ENCODE measurements at places on chromosomes 12 and 14.

DNA sequence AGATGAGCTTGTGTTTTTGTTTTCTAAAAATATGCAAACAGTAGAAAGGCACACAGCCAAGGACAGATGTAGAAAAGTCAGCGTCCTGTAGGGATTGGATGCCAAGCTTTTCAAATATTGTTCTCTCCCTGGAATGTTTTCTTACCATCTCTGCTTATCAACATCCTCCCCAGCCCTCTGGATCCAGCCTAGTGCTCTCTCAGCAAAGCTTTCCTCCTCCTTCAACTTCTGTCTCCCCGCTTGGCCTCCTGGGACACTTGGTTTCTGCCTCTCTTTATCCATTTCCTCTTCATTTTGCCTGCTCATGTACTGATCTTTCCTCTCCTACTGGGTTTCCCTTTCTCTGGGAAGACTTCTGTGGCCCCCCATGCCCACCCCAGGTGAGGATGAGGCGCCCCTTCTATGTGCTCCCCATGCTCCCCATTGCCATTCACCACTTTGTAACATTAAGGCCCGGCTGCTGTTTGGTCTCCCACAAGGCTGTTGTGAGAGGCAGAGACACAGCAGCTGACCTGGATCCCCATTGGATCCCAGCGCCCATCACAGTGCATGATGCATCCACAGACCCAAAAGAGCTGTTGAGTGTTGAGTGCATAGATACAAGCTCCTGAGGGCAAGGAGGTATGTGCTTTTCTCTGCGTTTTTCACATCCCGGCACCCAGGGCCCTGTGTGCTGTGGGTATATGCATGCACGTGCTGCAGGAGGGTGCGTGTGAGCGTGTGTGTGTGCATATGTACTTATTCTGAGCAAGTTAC is 38.2 kb downstream of the EVL start:
- no peak for DNase-seq

- DNase-seq, result peak; percentile 33
These were observed 374.2 kb downstream of the BCL11B start for GRCh38 chr14:98897605-98898309.

- DNase-seq, result no peak
These were observed 15.1 kb downstream of the GTF2A1 start for GRCh38 chr14:81205639-81206038.

DNA sequence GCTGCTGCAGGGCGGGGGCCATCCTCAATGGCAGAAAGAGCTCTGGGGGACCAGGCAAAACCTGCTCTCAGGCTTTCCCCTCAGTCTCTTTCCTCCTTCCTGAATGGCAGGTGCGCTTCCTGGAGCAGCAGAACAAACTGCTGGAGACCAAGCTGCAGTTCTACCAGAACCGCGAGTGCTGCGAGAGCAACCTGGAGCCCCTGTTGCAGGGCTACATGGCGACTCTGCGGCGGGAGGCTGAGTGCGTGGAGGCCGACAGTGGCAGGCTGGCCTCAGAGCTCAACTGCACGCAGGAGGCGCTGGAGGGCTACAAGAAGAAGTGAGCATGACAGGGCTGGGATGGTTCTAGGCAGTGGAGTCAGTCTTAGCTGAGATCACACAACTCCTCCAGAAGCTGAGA is 22.9 kb upstream of the KRT83 start:
- no peak for DNase-seq

GRCh38 chr12:120225852-120226640 is 25.1 kb upstream of the RPLP0 start:
- DNase-seq, result peak; percentile 47

DNA sequence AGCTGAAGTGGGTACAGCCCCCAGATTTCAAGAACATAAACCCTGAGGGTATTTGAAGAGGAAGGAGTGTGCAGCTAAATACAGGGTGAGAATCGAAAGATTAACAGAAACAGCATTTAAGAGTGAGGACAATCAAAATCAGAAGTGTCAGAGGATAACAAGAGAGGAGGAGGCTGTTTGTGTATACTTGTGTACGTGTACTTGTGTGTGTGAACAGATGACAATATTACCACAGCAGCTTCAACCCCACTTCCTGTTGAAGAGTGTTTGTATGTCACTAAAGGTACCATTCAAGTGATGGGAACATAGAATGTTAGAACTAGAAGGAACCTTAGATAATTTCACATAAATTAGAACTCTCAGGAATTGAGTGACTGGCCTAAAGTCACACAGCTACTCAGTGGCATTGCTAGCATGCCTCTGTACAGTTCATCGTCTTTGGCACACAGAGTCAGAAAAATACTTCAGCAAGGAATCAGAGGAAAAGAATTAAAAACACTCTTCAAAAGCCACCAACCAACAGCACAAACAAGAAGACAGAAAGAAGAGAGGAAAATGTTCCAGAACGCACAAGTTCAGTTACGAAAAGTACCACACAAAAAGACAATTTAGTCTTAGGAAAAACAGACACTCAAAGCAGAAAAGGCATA is 164.3 kb upstream of the BCL2L14 start:
- no peak for DNase-seq

GRCh38 chr12:84924981-84925380 is 12.4 kb upstream of the SLC6A15 start:
- peak; percentile 32 for DNase-seq

- no peak for DNase-seq
These were observed 995.7 kb downstream of the GALC start for GRCh38 chr14:86997271-86997670.

GRCh38 chr12:68608191-68608590 is 2.5 kb upstream of the RAP1B start:
- DNase-seq, result no peak

- DNase-seq, result peak; percentile 5
These were observed 207.5 kb downstream of the KIF26A start for GRCh38 chr14:104345621-104346462.

GRCh38 chr12:130254461-130255276 is 83.0 kb upstream of the PIWIL1 start:
- no peak for DNase-seq

DNA sequence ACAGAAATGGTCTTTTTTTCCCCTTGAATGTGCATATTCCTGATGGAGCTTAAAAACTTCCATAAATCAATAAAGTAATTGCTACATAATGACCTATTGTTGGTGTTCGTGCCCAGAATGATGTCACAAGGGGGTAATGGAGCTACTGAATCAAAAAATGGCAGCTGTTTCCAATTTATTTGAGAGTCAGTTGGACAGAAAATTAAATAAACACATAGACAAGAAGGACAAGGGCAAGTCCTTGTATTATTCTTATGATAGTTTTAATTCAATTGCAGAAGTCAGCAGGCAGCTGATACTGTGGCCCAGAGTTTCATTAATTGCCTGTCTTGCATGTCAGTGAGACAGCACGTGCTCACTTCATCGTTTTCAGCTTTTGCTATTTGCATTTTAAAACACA is 473.5 kb downstream of the ETNK1 start:
- no peak for DNase-seq

- no peak for DNase-seq
These were observed 40.5 kb downstream of the MED13L start for GRCh38 chr12:116236976-116237375.

GRCh38 chr12:29429999-29430715 is 49.2 kb upstream of the ERGIC2 start:
- peak; percentile 65 for DNase-seq

DNA sequence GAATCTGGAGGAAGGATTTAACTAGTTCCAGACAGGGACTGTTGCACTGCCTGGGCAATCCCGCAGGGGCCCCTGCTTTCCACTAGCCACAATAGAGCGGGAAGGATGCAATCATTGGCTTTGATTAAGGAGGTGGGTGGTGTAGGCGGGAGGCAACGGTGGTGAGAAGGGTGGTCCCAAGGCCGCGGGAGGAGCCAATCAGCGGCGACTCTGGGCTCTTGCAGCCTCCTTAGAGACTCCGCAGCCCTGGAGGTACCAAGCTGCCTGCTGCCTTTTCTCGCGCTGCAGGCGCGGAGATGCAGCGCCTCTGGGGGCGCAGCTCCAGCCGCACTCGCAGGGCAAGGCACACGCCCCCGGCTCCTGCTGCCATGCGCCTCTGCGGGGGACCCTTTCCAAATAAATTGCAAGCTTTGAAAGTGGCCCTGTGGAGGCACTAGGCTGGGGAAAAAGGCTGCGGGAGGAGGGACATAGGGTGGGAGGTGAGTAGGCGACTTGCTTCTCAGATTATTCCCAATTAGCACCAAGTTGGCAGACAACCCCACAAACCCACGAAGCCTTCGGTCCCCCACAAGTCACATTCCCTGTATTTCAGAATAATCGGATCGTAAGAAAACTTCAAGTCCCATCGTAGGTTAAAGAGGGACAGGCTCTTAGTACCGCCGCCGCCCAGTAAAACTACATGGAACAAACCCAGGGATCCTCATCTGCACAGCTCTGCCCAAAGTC is 858 bp upstream of the KCNA1 start:
- no peak for DNase-seq

GRCh38 chr12:124904306-124905098 is 9.9 kb downstream of the UBC start:
- DNase-seq, result peak; percentile 94

DNA sequence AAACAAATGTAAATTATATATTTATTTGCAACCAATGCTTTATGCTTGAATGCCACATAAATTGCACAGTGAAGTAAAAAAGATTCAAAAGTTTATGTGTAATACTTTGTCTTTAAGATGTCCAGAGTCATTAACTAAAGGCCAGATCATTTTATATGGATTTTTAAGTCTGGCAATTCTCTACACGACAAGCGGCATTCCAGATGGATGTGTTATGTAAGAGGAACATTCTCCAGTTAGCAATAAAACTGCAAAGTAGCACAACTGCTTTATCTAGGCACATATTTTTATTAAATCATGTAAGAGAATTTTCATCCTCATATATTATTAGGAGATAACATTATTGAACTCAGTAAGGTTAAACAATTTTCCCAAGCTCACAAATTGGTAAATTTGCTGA is 1717.7 kb upstream of the SEL1L start:
- no peak for DNase-seq

GRCh38 chr12:81296556-81297305 is 218.9 kb downstream of the ACSS3 start:
- DNase-seq, result peak; percentile 28

- peak; percentile 17 for DNase-seq
These were observed 280.4 kb upstream of the GARIN6 start for GRCh38 chr12:99367181-99367580.

DNA sequence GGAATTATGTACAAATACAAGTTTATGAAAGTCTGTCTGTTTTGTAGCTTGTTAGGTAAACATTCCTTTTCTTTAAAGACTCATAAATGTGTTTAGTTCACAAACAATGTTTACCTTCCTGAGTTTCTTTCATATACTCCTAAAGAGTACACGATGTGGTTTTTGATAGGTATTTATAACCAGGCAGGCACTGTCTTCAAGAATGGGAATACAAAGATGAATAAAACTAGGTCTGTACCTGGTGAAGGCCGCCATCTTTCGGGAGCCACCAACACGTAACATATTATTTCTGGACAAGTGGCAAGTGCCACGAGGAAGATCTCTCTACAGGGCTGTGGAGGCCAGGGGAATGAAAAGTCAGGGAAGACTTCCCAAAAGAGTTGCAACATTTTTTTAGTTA is 144.6 kb upstream of the RASSF8 start:
- DNase-seq, result no peak

DNA sequence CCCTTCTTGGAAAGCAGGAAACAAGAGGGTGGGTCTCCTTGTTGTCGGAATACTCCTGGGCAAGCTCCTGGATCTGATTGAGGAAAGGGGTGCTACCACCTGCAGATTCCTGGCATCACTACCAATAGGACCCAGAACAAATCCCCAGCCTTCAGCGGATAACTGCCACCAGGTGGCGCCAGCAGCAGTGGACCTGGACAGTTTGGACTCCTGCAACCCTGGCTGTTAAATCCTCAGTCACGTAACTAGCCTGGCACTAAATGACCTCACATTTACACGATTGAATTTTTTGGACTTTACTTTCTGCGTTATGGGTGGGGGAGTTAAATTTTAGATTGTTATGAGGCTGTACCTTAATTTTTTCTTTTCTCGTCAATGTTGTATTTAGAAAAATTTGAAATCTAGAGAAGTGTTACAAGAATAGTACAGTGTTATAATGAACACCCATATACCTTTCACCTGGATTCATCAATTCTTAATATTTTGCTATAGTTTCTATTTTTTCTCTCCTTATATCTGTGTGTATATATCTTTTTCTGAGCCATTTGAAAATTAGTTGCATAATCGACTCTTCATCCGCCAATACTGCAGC is 95.6 kb downstream of the GAS2L3 start:
- DNase-seq, result peak; percentile 83

DNA sequence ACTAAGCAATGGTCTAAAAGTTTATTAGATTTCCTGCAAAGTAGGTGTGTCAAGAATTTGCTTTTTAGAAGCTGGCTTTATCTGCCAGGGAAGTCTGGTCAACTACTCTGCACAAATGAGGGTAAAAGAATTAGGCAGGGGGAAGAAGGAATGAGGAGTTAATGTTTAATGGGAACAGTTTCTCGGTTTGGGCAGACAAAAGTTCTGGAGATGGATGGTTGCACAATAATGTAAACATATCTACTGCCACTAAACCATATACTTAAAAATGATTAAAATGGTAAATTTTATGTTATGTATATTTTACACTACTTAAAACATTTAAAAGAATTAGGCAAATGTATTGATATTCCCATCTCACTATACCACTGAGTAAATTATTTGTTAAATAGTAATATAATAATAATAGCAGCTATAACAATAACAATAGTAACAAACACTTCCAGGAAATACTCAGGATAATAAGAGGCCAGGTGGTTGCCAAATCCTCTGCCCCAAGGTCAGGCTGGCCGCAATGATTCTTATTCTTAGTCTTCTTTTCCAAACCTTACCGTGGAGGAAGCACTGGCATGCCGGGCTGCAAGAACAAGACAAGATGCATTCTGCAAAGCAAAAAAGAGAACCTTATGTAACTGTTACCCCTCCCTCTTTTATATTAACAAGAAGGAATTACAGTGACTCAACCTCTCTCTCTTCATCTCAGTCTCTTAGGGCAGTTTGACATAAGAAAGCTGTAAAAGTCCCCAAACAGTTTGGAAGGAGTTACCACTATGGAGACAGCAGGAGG is 13.9 kb downstream of the CS start:
- DNase-seq, result no peak

- no peak for DNase-seq
These were observed 33.4 kb upstream of the PNMA1 start for GRCh38 chr14:73747379-73748211.

GRCh38 chr12:116262741-116263140 is 14.8 kb downstream of the MED13L start:
- no peak for DNase-seq
